A673 (cell line): ENCODE measurements at places on chromosomes 6 and 20. TPM values are rescaled to one million over a fixed set of nuclear protein-coding genes. Genes with fewer than 3 reads are reported as not detected.

DNA sequence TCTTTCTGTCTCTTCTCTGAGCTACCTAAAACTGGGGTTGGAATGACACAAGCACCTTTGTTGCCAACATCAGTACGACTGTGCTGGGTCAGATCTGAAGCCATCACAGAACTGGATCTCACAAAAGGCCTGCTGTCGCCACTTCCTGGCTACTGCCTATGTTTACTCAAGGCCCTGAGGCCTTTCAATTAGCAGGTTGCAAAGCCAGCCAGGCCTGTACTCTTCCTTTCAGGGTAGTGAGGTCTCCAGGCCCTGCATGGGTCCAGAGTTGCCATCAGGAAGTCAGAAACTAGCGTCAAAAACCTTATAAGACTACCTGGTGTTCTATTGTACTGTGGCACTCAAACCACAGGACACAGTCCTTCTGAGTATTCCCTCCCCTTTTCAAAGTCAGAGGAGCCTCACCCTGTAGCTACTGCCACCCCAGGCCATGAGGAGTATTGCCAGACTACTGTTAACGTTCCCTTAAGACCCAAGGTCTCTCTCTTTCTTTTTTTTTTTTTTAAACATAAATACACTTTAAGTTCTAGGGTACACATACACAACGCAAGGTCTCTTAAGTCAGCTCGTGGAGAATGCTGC lies 937.4 kb upstream of the GJE1 start:
- DNase-seq: no peak

- no peak for DNase-seq
Observed at GRCh38 chr6:166297606-166298005, 10.6 kb downstream of the PRR18 start.

GRCh38 chr6:128515550-128516513 lies 4.6 kb downstream of the PTPRK start:
- DNase-seq: no peak

GRCh38 chr20:14055127-14055742 lies 59.9 kb downstream of the MACROD2 start:
- peak; percentile 73 for DNase-seq

Gene DXO
- total RNA-seq: 35.6 and 37.2 TPM in 2 replicates

Gene TCF15
- total RNA-seq: 0.20 and 0.24 TPM in 2 replicates

GRCh38 chr6:48505621-48506020 lies 394.6 kb upstream of the PTCHD4 start:
- no peak for DNase-seq

Gene SOX18
- total RNA-seq: 0.30 and 0.70 TPM in 2 replicates

DNA sequence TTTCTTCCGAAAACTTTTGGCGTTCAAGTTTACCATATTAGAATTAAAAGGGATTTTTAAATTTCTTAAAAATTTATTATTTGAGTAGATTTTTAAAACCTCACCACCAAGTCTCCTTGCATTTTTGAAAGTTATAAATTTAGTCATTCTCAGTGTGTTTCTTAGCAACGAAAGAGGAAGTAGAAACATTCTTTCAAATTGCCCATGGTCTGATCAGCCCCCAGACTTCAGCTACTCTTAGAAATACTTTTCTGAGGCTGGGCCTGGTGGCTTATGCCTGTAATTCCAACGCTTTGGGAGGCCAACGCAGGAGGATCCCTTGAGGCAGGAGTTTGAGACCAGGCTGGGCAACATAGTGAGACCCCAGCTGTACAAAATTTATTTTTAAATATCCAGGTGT lies 15.1 kb upstream of the RTF2 start:
- no peak for DNase-seq

Gene ZBTB46
- total RNA-seq: 0.96 and 1.1 TPM in 2 replicates

DNA sequence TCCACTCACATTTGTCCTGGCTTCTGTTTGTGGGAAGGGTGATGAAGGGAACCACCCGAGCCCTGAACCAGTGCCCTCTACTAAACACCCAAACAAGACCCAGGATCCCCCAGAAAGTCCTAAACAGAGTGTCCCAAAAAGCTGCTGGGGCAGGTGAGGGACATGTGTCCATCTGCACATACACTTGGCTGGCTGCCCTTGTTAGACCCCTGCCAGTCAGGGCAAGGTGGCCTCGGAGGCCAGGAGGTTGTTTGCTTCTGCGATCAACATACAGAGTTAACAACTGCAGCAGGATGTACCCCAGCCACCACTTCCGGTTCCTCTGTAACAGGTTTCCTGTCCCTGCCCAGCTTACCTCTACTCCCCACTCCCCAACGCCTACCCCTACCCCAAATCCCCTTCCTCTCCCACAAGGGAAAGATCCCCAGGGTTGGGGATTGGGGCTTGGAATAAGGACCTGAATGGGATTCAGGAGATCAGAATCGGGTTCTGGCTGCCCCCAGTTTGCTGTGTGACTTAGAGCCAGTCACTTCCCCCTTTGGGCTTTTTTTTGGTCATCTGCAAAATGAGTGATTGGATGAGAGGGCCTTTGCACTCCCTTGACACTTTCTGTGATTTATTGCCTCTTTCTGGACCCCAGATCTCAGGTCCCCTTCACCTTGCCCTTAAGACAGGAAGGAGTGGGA lies 13.9 kb downstream of the DEF6 start:
- no peak for DNase-seq

Gene PTCHD4
- total RNA-seq: 0.17 TPM in 1 of 2 replicates, not detected in the other

DNA sequence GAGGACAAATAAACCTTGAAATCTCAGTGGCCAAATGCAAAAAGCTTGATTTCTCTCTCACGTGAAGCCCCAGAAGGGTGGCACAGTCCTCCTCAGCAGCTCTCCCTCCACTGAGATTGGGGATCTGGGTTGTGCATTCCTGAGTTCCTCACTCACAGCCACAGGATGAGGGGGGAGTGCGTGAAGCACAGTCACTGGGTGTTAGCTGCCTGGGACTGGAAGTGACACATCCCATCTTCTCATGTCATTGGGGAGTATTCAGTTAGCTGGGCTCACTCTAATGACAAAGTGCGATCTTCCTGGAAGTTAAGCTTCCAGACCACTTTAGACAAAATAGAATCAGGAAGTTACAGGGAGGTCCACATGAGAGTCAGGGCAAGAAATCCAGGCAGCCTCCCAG lies 192.2 kb upstream of the LRFN2 start:
- DNase-seq: no peak

DNA sequence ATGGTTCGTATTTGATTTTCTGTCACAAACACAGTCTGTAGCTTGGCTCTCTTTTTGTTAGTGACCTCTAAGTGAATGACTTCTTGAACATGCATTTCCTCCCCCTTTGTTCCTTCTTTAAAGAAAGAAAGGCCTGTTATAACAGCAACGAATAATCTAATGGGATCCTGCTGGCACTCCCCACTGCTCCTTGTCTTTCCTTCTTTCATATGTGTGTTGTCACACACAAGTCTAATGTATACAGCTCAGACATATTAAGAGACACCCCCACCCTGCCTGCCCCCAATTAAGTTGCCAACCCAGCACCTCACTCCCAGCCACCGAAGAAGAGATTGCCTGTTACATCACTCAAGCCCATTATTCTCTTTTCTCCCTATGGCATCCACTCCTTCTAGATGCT lies 4.9 kb upstream of the SAMD5 start:
- DNase-seq: peak; percentile 60

Gene TREM2
- not detected in 2 replicates for total RNA-seq

DNA sequence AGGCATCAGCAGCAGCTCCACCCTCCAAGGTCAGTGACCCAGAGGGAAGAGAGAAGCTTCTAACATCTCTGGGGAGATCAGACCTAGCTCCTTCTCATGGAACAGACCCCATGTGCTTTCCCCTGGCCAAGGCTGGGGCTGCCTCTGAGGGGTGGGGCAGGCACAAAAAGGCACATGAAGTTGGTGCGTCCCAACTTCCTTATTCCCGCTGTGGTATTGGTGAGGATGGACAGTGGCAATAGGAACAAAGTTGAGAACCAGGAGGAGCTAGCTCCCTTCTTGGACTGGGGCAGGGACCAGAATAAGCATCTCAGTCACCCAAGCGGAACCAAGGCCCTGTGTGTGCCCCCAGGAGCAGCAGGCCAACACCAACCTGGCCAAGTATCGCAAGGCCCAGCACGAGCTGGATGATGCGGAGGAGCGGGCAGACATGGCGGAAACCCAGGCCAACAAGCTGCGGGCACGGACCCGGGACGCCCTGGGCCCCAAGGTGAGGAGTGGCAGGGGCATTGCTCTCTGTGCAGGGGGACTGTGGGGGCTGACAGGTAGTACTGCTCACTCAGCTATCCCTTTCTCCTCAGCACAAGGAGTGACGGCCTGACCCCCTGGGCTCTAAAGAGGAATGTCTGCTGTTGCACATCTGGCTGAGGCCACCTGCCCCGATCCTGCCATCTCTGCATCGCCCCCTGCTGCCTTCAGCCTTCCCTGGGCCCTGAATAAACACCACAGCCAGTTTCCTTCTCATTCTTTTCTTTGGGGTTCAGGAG lies 46.1 kb downstream of the MYH7B start:
- DNase-seq: no peak

Gene SLC2A10
- 0.37 TPM in 1 of 2 replicates, not detected in the other for total RNA-seq

Gene UBD
- total RNA-seq: not detected in 2 replicates

DNA sequence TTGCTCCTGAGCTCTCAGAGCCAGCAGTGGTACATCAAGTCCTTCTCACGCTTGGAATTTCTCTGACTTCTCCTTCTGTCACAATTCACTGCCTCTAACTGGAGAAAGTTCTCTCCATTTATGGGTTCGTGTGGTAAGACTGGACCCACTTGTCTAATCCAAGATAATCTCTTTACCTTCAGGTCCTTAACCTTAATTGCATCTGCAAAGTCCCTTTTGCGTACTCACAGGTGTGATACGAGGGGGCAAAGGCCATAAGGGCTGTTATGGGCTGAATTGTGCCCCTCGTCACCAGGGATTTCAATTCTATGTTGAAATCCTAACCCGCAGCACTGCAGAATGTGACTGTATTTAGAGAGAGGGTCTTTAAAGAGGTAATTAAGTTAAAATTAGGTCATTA lies 27.5 kb upstream of the TBC1D22B start:
- DNase-seq: no peak

GRCh38 chr6:135328136-135328535 lies 147.0 kb downstream of the MYB start:
- no peak for DNase-seq

Gene SEMG1
- 2.1 and 5.5 TPM in 2 replicates for total RNA-seq

DNA sequence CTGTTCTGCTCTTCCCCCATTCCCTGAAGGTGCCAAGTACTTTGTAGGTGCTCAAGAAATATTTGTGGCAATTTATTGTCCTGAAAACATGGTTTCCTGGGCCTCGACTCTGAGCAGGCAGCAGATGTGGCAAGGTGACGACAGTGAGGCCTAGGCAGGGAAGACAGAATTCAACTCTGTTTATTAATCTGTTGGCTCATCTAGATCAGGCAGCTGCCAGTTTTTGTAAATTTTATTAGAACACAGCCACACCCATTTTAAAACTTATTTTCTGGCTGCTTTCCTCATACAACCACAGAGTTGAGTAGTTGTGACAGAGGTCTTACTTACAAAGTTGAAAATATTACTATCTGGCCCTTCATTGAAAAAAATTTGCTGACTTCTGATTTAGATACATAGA lies 24.5 kb downstream of the MAPK14 start:
- no peak for DNase-seq

- DNase-seq: no peak
Observed at GRCh38 chr6:121600389-121601168, 165.1 kb downstream of the GJA1 start.

Gene POM121L2
- not detected in 2 replicates for total RNA-seq

DNA sequence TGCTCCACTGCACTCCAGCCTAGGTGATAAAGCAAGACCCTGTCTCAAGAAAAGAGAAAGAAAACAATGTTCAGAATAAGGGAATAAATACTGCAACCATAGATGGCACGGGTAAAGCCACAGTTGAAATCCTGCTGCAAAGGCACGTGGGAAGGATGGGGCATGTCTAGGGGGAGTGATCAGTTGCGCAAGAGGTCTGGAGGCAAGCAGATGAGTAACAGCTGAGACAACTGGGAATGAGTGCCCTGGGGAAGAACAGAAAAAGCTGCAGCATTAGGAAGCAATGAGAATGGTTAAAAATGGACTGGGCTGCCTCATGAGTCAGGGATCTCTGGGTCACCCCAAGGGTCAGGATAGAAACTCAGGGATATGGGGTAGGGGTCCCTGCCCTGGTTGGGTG lies 96.3 kb downstream of the GMPR start:
- DNase-seq: peak; percentile 56

- no peak for DNase-seq
Observed at GRCh38 chr6:90224196-90224595, 72.4 kb downstream of the BACH2 start.

Gene LTB
- total RNA-seq: not detected in 2 replicates

GRCh38 chr20:40814631-40814960 lies 125.6 kb upstream of the MAFB start:
- DNase-seq: no peak

Gene GTSF1L
- not detected in 2 replicates for total RNA-seq

Gene TOX2
- total RNA-seq: 107 and 117 TPM in 2 replicates

Gene GNL1
- 93.2 and 101 TPM in 2 replicates for total RNA-seq
